ENCODE measurements at places on chromosomes 4 and X.

DNA sequence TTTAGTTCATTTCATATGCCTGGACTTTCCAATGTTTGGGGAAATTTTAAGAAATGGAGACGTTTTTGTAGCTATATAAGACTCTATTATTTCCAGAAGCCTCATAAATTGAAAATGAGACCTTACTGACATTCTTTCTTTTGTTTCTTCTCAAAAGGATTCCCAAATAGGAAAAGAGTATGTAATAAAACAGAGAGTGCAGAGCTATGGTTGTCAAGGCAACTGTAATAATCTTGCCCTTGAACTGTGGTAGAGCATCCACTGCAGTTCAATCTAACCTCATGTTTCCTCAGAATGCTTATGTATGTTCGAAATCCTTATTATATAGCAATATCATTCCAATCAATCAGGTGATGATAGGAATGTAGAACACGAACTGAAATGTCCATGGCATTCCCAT is 54.1 kb downstream of the AMELX start:
- DNase-seq, result no peak

DNA sequence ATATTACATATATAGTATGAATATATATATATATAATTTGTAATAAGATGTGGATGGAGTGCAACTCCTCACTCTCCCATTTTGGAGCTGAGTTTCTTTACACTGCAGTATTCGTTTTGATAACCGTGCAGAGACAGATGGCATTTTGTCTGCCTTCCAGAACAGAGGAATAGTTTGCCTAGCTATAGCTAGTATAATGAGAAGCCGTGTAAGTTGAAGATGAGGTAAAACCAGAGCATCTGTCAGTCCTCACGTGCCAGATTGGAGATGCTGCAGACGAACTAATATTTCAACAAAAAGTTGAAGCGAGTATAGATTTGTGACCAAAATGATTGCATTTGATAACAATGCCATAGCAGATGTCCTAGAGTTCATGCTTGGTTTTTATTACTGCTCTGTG is 180.6 kb downstream of the FMR1NB start:
- no peak for DNase-seq

- no peak for DNase-seq
These were observed 1.3 kb upstream of the ING2 start for GRCh38 chr4:183503497-183504063.

GRCh38 chrX:39426101-39426500 is 624.8 kb downstream of the MID1IP1 start:
- DNase-seq, result no peak

GRCh38 chrX:131711478-131711867 is 167.6 kb downstream of the OR13H1 start:
- no peak for DNase-seq

DNA sequence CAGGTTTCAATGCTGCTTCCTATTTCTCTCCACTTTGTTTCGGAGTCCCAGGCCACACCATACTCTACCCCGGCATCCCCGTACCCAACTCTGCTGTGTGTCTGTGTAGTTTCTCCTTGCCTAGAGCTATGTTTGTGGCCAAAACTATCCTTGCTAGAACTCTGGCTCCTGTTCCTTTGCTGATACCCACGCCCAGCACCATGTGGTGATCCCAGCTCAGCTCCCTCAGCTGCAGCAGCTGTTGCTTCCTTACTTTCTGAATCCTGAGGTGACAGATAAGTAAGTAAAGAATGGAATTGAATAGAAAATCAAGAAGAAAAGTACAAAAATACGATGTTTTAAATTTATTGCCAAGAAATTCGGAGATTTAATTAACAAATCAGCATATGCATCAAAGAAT is 55.8 kb downstream of the CASP3 start:
- DNase-seq, result no peak

DNA sequence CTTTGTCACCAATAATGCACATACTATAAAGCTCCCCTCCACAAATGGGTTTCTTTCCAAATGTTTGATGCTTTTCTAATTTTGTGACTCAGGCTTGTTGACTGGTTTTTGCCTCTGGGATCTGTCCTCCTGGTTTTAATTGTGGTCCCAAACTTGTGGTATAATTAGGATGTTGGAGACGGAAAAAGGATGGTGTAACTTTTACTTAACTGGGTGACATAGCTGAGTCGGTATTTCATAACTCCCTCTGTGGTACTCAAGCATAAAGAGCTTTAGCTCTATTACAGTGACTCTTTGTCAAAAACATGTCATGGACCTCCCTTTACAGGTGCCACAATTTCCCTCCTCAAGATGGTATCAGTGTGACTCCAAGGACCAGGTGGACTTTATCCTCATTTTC is 119.7 kb upstream of the RBPJ start:
- no peak for DNase-seq

DNA sequence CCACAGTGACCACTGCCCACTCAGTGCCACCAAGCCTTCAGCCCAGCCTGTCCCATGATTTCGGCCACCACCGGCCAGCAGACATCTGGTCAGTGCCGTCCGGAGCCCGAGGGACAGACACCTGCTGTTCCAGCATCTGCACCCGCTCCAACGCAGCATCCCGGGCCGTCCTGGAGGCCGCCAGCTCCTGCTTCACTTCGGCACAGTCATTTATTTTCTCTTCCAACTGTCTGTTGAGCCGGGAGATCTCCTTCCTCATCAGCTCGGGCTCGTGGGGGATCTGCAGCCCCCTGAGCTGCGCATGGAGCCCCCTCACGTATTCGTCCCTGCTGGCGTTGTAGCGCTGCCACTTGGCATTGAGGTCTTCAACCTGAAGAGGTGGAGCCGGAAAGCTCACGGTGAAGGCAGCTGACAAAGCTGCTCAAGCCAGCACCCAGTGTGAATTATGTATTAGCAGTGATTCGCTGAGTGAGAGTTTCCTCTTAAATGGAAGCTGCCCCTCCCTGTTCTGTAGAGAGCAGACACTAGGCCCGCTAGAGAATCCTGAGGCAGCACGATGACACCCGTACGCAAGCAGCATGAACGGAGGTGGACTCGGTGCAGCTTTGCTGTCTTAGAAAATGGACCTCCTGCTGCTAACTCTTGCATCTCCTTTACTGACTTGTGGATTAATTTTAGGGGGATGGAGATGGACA is 11.4 kb downstream of the TNIP2 start:
- no peak for DNase-seq

DNA sequence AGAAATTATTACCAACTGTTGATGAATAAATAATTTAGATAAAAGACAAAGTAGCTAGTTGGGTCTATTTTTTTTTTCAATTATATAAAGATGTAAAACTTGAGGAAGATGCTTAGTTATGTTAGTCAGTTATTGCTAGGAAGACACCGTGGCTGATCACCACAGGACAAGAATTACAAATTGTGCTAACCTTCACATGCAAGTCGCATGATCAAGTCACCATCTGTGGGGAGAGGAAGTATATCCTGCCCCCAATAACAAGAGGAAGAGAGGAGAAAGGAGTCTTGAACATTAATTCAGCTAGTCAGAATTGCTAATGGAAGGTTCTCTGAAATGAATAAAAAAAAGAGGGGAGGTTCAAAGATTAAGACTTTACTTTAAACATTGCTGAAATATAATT is 52.3 kb downstream of the CPEB2 start:
- DNase-seq, result no peak

DNA sequence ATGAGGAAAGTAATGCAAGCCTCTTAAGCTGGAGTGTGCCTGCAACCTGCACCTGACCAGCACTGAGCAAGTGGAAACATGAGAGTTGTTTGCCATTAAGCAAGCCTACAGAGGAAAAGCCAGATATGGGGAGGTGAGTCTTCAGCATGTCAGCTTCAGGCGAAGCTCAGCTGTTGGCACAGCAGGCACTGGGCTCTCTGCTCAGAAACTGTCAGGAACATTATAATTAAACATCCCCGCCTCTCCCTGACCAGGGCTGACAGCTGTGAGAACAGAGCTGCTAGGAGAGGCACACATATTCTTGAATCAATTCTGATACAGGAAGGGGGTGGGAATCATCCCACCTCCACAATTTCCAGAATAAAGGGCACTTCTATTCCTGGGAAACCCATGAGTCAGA is 19.0 kb upstream of the DCX start:
- DNase-seq, result no peak

DNA sequence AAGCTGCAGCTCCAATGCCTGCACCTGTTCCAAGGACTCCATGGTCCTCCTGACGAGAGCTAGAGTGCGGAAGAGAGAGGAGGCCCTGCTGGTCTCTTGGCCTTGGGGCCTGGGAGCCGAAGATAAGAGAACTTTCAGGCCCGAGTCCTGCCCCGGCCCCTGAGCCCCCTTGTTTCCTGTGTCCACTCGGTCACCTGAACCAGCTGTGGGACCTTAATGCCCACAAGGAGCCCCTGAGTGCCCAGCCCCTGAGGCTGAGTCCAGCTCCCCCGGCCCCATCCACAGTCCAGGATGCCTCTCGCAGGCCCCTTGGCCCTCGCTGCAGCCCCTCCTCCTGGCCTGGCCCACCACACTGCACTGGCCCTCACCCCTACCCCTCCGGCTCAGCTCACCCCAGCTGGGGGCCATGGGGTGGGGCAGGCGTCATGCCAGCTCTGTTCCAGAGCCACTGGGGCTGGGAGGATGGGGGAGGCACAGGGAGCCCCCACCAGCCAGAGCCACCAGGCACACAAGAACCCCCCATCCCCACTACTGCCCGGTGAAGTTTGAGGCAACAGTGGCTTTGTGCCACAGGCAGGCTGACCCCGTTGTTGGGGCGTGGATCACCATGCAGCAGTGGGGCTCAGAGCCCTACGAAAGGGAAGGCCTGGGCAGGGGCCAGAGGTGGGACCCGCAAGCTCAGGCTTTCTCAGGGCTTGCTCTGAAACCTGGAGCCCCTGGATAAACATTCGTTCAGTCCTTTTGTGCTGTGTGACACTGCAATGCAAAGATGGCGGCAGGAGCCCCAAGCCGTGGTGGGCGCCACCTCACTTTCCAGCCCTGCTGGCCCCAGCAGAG is 14.1 kb downstream of the NAT8L start:
- DNase-seq, result no peak

GRCh38 chrX:130057209-130057608 is 53.1 kb downstream of the ELF4 start:
- no peak for DNase-seq

DNA sequence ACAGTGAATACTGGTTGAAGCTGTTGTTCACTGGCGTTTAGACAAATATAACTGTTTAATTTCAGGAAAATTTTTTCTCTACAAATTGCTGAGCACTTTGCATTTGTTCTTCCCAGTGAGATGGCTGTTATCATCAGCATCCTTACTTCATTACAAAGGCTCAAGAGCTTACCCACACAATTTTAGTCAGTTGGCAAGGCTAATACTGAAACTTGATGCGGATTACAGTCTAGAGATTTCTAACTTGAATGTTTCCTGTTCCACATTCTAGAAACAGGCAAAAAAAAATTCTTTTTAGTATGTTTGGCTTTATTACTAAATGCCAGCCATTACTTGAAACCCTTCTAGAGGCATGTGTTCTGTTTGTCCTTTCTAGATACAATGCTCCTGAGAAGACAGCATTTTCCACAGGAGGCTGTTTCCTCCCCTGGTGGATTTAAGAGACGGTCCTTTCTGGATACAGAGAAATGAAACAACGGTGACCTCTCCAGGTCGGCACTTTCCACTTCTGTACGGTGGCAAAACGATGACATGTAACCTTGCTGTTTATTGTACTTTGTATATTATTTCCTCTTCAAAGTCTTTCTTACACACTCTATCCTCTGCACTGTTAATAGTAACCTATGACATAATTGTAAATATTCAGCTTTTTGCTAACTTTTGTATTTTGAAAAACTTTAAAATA is 80.9 kb downstream of the RFC1 start:
- no peak for DNase-seq

DNA sequence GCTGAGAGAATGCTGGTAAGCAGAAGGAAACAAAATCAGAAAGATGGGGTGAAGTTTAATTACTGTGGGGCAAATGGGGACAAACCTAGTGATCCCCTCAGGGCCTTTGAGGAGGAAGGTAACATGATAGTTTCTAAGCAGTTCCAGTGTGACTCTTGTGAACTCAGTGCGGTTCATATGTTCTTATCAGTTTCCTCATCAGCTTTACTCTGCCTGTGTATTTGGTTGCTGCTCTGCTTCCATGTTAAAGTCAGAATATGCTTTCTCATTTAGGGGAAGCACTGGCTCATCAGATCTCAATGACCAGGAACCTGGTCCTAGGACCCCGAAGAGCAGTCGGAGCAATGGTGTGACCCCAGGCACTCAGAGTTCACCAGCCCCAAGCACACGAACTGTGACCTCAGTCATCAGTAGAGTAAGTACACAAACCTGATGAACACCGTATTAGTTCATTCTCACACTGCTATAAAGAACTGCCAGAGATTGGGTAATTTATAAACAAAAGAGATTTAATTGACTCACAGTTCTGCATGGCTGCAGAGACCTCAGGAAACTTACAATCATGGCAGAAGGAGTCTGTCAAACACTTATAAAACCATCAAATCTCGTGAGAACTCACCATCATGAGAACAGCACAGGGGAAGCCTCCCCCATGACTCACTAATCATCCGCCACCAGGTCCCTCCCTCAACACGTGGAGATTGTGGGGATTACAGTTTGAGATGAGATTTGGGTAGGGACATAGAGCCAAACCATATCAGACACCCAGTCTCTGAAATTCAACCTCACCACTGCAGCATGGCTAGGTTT is 83.0 kb downstream of the SYTL5 start:
- no peak for DNase-seq

DNA sequence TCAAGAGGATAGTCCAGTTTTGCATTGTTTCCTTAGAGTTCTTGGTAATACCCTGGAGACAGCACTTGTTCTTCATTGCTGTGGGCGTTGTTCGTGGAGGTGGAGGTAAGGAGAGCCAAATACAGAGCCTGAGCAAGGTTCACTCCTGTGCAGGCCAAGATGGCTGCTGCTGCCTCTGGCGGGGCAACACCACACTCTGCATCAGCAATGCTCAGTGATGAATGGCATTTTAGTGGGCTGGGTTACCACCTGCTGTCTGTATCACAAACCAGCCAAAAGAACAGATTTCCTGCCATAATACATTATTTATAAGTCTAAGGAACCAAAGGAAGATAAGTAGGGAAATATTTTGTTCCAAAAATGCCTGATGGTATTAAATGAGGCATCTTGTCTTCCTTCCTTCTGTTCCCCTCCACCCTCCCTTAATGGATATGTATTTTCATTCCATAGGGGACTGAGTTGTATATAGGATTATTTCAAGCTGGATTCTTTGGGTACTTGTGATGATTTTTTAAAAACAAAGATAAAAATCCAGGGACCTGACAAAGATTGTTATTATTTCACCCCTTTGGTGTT is 61.6 kb upstream of the LIMCH1 start:
- DNase-seq, result no peak

DNA sequence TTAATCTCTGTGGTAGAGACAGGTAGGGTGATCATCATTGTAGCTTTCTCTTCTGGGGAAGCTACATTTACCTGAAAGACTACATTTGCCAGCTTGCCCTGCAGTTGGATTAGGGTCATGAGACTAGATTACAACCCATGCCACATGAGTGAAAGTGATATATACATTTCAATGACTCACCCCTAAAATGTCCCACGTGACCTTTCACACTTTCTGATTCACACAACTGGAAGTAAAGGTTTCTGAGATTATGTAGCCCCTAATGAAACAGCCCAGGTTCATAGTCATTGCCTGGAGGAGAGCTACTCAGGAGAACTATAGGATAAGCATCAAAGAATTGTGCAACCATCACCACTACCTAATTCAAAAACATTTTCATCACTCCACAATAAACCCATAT is 17.8 kb downstream of the PDCL2 start:
- no peak for DNase-seq

GRCh38 chr4:184534511-184535391 is 60.4 kb upstream of the IRF2 start:
- DNase-seq, result no peak

GRCh38 chr4:40228497-40229365 is 31.9 kb downstream of the RHOH start:
- DNase-seq, result no peak
